ENCODE measurements at places on chromosomes 4 and X. TPM values are rescaled to one million over a fixed set of nuclear protein-coding genes. Genes with fewer than 3 reads are reported as not detected.
A peak's percentile ranks its signal among the peaks of the same experiment; 100 is the strongest.

DNA sequence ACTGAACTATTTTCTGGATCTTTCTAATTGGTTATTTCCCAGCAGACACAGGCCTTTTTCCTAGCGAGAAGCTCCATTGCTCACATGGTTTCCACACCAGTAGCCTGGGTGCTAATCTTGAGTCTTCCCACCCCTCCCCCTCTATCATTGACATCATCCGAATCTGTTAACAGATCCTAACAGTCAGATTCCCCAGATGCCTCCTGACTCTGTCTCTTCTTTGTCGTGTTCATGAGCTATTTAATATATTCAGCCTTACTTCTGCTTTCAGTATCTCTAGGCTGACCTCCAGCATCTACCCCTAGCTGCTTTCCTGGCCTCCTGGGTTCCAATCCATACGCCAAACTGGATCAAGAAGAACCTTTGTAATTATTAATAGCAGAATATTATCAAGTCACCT, 85.0 kb downstream of the CLNK start:
- H3K27ac ChIP-seq = no peak overlapping the region
- H3K4me1 ChIP-seq = no peaks in the 10 kb centered on the region
- no peak overlapping the region for H3K4me3 ChIP-seq

The OTC gene
- not detected for total RNA-seq

The CFP gene
- total RNA-seq = 1.1 TPM

DNA sequence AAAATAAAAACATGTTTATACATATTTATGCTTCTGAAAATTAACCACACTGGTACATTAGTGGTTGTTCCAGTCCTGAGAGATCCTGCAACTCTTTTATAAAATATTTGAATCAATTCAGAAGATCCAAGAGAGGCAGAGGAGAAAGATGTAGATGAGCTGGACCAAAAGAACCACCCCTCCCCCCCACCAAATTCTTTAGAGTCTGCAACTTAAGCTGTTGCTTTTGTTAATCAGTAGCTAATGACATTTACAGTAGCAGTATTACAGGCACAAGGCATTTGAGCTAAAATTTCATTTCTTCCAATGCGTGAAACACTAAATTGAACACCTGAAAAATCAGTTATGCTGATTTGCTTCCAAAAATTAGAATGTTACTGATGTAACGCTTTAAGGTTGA, 61.5 kb downstream of the PDK3 start:
- no peaks in the 10 kb centered on the region for H3K27me3 ChIP-seq
- no peak overlapping the region for H3K27ac ChIP-seq
- H3K4me1 ChIP-seq = no peaks in the 10 kb centered on the region
- no peak for DNase-seq

DNA sequence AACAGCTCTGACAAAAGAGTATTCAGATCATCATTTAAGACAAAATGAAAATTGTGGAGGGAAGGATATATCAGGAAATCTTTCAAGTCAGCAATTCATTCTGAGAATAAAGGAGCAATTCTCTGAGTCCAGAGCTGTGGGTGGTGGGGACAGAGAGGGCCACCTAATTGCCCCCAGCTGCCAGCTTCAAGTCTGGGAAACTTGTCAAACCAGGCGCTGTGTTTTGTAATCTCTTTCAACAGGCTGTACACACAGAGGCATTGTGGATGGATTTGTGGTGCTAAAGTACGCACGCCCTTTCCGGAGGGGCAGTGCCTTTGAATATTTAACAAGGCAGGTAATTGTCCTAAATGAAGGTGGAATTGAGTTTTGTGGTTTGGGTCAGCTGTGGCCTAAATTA, 591.1 kb upstream of the BOD1L1 start:
- H3K4me1 ChIP-seq = no peaks in the 10 kb centered on the region
- no peaks in the 10 kb centered on the region for H3K27me3 ChIP-seq
- no peak overlapping the region for H3K27ac ChIP-seq
- no peak overlapping the region for H3K4me3 ChIP-seq
- no peaks in the 10 kb centered on the region for H3K36me3 ChIP-seq

The CACNA1F gene
- 0.29 TPM for total RNA-seq

The POU3F4 gene
- total RNA-seq = not detected

The FAM184B gene
- 0.39 TPM for total RNA-seq

The FAT1 gene
- 91.2 TPM for total RNA-seq

GRCh38 chr4:176001151-176002006, 64.3 kb upstream of the WDR17 start:
- peaks cover 20% of the 10 kb centered on the region for H3K27me3 ChIP-seq
- peaks cover 16% of the 10 kb centered on the region for H3K4me1 ChIP-seq
- no peak for DNase-seq
- peak overlapping the region; percentile 51 for H3K4me3 ChIP-seq
- H3K27ac ChIP-seq = no peak overlapping the region

DNA sequence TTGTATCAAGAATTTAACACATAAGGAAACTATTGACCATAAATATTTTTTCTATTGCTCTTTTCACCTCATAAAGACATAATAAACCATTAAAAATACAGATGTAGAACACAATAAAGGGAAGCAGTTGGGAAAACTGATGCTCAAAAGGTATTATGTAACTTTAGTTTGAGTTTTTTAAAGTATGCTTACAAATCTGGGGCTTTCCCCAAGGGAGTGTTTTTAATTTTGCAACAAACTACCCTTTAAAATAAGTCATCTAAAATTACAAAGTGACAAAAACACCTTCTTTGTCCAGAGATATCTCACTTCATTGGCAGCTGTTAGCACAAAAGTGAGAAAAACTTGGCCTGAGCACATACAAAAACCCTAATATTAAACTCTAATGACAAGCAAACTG, 55.0 kb downstream of the PRDM5 start:
- no peaks in the 10 kb centered on the region for H3K36me3 ChIP-seq
- H3K4me1 ChIP-seq = peaks cover 4% of the 10 kb centered on the region
- H3K4me3 ChIP-seq = no peak overlapping the region

The YTHDC1 gene
- total RNA-seq = 146 TPM
